ENCODE measurements at places on chromosomes 1 and 21.

DNA sequence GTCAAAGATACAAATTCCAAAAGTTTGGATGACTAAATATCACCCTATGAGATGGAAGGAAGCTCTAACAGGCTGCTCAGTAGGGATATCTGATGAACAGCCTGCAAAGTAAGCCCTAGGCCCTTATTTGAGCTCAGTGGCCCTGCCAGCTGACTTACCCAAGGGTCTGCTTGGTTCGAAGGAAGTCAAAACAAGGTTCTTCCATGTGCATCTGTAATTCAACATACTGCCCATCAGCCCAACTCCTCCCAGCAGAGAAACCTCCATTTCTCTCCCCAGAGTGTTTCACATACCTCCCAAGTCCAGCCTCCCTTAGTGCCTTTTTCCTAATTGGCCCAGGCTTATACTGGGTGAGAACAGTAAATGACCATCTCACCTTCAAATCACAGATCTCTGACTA lies 86.6 kb downstream of the NRDC start:
- no peak for DNase-seq

DNA sequence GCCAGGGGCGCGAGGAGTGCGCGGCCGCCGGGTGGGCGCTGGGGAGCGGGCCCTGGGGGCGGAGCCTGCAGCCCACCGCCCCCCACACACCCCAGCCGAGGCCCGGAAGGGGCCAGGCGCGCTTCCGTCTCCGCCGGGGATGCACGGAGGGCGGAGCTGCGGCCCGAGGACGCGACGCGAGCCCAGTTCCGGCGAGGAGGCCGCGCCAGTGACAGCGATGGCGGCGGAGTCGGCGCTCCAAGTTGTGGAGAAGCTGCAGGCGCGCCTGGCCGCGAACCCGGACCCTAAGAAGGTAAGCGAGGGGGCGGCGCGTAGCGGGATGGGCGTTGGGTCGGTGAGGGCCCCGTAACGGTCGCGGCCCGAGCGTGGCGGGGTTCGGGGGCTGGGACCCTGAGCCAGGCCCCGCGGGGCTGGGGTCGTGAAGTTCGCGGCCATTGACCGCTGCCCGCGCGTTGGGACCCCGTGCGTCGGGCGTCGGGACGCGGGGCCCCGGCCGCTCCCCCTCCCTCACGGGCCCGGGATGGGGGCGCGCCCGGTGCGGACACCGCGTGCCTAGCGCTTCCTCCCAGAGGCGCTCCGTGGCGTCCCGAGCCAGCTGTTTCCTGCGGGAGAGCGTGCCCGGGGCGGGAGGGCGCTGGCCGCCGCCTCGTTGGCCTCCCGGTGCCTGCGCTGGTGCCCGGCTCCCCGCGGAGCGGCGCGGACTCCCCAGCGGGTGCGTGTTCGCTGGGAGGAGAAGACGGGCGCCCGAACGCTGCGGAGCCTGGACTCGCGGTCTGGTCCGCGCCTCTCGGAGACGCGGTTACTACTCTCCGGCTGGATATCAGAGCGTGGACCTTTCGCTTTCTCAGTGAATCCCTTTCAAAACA lies at the start of gene ELOA:
ELOA (plus strand) TSS at position 185 of the 866 bp plus-strand sequence; CDS start at position 218, 33 bp downstream.
- peak; percentile 59 for DNase-seq

GRCh38 chr1:175498002-175498401 lies 245.4 kb downstream of the TNR start:
- no peak for DNase-seq

DNA sequence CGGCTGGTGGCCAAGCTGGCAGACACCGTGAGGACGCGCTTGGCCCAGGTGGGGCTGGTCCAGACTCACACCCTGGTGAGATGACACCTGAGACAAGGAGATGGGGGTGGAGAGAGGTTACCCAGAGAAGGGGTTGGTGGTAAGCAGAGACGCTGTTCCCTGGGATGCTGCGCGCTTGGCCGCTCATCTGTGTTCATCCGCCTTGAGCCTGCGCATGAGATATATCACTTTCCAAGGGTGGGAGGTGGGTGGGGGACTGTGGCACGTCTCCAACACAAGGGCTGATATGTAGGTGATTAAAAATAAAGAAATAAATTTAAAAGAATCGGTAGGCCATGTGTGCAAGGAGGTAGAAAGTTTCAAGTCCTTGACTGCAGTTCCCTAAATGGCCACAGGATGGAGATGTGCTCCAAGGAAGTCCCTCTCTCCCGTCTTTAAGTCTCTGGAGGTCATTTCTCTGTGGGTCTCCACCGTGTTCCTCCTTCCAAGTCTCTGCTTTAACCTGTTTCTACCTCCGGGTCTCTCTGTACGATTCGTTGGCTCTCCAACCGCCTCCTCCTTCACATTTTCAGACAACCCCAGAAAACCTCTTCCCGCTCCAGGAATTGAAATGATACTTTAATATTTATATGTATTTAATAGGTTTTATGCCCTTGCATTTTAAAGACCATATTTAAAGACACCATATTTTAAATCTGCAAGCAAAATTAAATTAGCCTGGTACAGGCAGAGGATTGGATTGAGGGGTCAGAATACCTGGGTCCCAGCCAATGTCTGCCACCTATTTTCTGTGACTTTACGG lies 4.5 kb downstream of the TTC24 start:
- DNase-seq: no peak

- no peak for DNase-seq
Measured at GRCh38 chr1:236835491-236835890, 40.4 kb downstream of the MTR start.

- no peak for DNase-seq
Measured at GRCh38 chr1:197145446-197146024, 934 bp downstream of the ASPM start.

DNA sequence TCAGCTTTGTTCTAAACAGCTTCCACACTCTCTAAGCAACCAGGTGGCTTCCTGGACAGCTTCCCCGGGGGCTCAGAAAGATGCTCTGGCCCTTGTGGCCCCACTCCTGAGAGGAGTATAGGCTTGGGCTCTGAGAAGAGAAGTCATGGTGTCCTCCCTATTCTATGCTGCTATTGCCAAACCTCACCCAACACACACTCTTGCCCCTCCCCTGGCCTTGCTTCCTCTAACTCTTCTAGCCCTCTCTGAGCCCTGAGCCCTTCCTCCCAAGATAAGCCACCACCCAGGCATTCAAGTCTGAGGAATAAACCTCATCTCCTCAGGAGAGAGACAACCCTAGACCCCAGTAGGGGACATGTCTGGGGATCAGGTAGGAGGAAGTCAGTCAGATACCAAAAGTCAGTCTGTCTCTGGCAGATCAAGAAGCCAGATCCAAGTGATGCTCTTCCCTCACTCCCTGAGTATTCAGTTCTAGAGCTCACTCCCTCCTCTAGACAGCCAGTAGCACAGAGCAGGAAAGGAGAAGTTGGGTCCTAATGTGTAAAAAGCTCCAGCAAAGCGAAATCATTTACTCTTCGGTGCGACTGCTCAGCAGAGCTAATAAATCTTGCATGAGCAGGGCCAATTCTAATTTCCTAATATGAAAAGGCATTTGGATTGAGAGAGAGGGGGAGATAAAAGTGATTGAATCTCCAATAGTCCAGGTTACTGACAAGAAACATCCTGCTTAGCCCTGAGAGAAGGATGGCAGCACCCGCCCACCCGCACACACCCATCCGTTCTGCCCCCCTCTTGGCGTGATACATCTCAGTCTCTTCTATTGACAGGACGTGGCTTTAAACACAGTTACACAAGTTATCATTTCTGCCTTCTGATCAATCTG lies 50.5 kb downstream of the DMAP1 start:
- no peak for DNase-seq

DNA sequence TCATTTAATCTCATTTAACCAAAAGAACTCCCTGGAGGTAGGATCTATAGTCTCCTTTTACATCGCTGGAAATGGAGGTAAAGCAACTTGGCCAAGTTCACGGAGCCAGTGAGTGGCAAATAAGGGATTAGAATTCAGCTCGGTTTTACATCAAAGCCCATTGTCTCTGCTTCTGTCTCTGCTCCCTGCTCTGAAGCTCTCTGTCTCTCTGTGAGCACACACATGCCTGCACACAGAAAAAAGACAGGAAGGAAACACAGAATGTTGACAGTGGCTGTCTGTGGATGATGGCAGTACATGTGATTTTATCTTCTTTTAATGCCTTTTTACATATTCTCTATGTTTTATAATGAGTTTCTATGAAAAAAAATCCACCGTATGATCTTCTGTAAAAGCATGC lies 8.9 kb upstream of the DHRS3 start:
- no peak for DNase-seq

DNA sequence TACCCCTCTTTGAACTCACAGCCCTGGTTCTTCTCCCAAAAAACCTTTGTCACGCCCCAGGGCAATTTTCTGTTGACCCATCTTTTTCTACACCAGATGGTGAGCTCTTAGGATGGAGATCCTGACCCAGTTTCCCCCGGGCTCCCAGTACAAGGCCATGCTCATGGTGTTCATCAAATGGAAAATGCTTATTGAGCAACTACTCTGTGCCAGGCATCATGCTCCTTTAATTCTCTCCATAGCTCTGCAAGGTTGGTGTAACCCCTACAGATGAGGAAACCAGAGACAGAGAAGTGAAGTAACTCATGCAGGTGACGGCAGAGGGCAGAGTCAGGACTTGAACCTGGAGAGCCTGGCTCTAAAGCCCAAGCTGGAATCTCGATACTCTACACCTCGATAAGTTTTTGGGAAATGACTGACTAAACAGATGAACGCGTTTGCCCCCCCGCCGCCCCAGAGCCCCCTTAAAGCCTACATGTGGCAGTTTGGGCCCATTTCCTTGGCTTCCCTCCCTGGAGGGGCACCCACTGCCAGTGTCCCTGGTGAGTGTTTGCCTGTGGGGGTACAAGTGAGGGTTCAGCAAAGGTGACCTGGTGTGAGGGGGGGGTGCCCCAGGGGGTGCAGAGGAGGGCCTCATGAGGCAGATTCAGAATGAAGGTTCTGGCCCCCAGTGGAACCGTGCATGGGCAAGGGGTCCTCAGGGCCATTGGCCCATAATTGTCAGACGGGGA lies 30.2 kb upstream of the RUNX3 start:
- no peak for DNase-seq

- no peak for DNase-seq
Measured at GRCh38 chr1:59672851-59673572, 141.7 kb upstream of the HOOK1 start.

Measured in NCI-H510A (cell line).